Prostate gland (tissue), 2 donors: ENCODE measurements at places on chromosomes 1 and 21.

- no peak for DNase-seq
Measured at GRCh38 chr1:201268604-201269151, 14.6 kb upstream of the PKP1 start.

DNA sequence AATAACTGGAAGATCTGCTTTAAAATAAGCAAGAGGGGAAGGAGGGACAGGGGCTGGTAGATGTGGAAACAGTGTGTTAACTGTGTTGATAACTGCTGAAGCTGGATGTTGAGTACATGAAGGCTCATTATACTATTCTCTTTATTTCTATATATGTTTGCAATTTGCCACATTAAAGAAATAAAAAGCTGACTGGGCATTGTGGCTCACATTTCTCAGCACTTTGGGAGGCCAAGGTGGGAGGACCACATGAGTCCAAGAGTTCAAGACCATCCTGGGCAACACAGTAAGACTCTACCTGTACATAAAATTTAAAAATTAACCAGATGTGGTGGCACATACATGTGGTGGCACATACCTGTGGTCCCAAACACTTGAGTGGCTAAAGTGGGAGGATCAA, 6.7 kb downstream of the ASH1L start:
- DNase-seq, result no peak

DNA sequence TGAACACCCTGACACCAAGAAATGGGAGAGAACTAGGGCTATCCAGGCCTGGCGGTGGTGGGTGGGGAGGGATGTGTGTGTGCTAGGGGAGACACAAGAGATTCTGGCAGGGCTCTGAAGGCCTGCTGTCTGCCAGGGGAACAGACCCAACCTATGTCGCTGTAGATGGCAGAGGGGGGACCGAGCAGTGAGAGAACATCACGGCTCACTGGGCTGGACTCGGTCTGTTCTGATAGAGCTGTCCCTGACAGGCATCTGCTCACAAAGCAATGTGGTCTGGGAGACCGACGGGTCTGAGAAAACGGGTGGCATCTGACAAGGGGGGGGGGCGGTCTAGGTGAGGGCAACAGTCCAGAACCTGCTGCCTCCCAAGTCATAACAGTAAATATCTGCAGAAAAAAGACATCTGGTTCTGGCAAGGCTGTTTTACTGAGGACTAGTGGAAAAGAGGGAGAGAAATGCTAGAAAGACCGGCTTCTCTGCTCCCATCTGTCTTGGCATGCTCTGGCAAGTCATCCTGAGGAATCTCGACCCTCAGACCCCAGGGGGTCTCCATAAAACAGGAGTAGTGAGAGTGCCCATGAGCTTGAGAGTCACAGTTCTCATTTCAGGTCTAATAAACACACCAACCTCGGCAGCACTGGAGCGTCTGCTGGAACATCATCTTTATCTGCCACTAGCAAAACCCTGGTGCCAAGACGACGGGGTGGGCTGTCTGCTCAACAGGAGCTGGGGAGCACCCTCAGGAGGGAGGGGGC, 36.5 kb downstream of the SLC66A1 start:
- no peak for DNase-seq

DNA sequence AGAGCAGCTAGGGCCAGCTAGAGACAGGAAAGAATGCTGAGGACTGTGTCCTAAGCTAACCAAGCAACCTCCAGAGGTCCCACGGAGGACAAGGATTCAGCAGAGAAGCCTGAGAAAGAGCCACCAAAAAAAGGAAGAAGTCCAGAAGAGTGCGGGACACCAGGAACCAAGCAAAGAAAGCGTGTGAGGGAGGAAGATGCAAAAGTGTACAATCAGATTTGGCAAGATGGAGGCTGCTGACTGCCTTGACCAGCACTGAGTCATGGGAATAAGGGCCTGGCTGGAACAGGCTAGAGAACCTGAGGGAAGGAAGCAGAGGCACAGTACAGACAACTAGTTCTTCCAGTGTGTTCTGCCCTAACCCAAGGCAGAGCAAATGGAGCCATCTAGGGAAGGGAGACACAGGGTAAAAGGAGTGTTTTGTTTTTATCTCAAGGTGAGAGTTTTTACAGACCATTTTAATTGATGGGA, 18.5 kb downstream of the TP53BP2 start:
- no peak for DNase-seq

DNA sequence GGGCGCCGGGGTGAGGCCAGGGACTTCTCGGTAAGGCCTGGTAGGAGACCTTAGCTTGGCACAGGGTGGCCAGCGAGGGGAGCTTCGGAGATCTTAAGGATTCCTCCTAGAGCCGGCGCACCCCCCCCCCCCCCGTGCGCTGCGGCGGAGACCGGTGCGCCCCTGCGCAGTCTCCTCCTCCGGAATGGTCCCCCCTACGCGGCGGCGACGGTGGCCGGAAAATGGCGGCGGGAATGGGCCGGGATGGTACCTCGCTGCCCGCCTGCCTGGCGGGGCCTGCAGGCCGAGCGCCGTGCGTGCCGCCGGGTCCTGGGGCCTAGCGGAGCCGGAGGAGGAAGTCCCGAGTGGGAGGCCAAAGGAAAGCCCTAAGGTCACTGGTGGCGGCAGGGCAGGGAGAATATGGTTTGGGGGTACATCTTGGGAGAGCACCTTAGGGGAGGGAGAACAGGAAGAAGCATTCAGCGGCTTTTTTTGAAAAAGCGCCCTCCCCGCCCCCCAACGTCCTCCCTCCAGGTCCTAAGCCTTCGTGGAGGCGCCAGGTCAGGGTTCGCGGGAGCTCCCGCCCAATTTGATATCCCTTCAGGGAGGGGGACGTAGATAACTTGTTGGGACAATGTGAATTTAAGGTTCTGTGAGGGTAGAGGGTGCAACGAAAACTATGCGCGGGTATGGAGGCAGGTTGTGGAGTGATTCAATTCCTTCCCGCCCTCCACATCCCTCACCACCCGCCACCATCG, 429 bp downstream of the SRRM1 start:
- peak; percentile 8 for DNase-seq
